ENCODE measurements at places on chromosomes 12 and 14. TPM values are rescaled to one million over a fixed set of nuclear protein-coding genes. Genes with fewer than 3 reads are reported as not detected.

Gene CDH24
- total RNA-seq, result 4.2 TPM

Gene SLC11A2
- total RNA-seq, result 26.2 TPM

Gene CMTM5
- total RNA-seq, result not detected

Gene ADIPOR2
- total RNA-seq, result 56.4 TPM

Gene C14orf180
- total RNA-seq, result not detected

Gene TGM1
- 1.2 TPM for total RNA-seq

Measured in A549 treated with CpdA at 1 μM for 4 hours (cell line).